NCI-H187 (cell line): ENCODE measurements at places on chromosomes 1 and 21.

GRCh38 chr1:245611251-245611650 lies 456.5 kb downstream of the KIF26B start:
- DNase-seq = no peak

GRCh38 chr1:180563026-180563827 lies 4.5 kb downstream of the OVAAL start:
- DNase-seq = no peak

DNA sequence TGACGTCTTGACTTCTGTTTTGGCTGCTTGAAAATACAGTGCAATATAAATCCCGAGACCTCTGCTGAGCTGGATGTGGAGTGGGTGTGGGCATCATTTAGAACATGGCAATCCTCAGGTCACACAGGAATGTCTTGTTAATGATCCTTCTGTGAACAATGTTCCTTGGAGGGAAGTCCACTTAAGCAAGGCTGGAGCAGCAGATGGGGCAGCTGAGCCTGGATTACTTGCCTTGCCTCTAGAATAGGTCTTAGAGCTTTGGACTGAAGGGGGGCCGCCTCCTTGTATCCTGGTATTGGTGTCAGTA lies 926 bp upstream of the SCMH1 start:
- no peak for DNase-seq

DNA sequence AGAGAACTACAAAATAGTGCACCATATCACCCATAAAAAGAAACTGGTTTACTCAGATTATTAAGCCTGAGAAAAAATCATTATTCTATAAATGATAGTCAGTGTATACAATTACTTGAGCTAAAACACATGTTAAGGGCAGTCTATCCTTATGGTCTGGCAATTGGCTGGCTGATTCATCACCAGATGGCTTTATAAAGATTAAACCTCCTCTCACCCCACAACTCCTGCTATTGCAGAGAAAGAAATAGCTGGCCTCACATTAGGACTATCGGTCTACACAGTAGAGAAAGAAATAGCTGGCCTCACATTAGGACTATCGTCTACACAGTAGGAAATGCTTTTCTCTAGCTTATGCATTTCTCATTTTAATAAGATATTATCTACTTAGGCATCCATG lies 21.2 kb downstream of the CEP170 start:
- DNase-seq = no peak

DNA sequence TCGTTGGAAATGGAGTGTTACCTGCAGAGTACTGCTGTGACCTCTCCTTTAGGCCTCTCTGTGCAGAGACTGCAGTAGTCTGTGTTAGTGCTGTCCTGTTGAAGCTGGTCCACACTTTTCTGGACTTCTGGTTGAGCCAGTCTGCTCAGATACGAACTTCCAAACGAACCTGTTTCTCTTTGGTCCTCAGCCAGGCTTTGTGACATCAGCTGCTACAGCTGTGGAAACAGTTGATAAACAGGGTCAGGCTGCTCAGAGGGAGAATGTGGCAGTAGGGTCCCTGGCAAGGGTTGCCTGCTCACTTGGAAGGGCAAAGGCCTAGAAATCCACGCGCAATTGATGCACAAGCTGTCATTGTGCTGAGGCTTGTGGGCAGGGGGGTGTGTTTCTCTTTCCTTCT lies 98.8 kb downstream of the NOS1AP start:
- DNase-seq = no peak

DNA sequence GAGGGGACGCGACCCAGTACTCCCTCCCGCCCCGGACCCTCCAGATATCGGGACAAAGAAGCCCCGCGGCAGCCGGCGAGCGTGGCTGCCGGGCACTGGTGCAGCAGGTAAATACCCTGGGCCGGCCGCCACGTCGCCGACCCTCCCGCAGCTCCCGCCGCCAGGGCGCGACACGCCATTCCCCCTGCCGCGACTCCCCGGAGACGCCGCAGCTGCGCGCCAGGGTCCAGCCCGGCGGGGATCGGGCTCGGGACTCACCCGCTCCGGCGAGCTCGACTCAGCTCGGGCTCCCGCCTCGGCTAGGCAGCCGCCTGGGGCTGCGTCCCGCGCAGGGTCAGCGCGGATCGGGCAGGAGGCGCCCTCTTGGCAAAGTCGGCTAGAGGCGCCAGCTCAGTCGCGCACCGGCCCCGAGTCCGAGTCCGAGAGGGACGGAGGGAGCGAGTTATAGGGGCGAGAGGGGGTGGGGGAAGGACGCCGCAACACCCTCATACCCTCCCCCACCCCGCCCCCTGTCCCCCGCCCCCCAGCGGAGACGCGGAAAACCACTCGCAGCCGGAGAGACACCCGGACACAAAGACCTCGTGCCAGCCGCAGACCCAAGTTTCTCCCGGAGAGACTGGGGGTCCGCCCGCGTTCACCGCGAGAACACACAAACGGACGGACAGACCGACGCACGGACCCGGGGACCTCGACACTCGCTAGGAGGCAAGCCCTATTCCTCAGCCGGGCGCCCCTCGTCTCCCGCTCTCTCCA lies 985 bp downstream of the SYT6 start:
- no peak for DNase-seq

DNA sequence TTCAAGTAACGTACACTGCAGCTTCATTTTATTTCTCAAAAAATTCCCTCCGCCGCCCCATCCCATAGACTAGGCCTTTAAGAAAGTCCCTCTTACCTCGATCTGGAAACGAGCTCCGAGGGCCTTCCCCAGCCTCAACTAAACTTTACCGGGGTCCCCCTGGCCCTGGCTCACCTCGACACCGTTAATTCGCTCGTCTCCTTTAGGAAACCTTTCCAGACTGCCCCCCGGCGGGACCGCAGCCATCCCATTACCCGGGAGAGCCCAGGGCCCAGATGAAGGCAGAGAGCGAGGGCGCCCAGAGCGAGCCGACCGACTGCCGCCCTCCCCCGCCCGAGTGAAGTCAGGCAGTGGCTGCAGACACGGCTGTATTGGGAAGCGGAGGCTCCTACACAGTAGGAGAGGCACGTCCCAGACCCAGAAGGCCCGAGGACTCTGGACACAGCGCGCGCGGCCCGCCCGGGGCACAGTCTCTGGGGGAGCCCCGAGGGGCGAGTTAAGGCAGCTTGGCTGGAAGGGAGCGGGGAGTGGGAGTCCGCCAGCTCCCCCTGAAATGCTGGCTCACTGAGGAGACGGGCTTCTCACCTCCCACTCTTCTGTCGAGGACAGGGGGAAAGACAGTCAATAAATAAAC lies 14.6 kb downstream of the SEMA6C start:
- no peak for DNase-seq

- DNase-seq = no peak
These were observed 44.6 kb downstream of the SLX9 start for GRCh38 chr21:44984428-44984791.

DNA sequence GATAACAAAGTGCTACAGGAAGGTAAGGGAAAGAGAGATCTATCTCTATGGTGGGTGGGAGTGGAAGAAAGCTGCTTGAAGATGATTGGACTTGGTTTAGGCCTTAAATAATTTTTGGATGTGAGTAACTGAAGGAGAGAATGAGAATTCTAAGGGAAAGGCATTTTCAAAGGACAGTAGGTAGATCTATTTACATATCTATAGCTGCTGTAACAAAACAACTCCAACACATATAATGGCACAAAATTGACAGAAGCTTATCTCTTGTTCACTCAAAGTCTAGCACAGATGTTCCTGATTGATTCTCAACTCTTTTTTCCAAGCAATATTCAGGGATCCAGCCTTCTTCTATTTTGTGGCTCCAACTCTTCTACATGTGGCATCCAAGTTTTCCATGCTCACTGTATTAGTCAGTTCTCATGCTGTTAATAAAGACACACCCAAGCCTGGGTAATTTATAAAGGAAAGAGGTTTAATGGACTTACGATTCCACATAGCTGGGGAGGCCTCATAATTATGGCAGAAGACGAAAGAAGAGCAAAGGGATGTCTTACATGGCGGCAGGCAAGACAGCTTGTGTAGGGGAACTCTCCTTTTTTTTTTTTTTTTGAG lies 3.1 kb upstream of the DDAH1 start:
- DNase-seq = no peak

- DNase-seq = no peak
These were observed 11.6 kb upstream of the HIPK1 start for GRCh38 chr1:113917400-113918082.

DNA sequence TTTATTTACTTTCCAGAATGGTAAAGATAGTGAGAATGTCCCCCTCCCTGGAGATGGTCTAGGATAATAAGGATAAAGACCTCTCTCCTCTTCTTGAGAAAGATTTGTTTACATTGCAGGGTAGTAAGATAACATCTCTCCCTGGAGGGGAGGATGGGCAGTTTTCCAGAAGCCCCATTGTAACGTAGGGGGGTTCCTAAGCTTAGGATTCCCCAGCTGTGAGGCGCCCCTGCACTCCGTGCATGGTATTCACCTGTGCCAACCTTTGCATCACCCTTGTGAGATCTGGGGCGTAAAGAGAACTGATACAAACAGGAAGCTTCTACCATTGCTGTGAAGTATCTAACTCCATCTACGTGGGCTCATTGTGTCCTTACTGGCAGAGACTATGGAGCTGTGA lies 148.7 kb upstream of the DNAH14 start:
- DNase-seq = no peak

- DNase-seq = peak; percentile 64
These were observed 43.7 kb downstream of the HENMT1 start for GRCh38 chr1:108617008-108617723.

GRCh38 chr21:16597753-16598152 lies 868.0 kb downstream of the USP25 start:
- DNase-seq = no peak

DNA sequence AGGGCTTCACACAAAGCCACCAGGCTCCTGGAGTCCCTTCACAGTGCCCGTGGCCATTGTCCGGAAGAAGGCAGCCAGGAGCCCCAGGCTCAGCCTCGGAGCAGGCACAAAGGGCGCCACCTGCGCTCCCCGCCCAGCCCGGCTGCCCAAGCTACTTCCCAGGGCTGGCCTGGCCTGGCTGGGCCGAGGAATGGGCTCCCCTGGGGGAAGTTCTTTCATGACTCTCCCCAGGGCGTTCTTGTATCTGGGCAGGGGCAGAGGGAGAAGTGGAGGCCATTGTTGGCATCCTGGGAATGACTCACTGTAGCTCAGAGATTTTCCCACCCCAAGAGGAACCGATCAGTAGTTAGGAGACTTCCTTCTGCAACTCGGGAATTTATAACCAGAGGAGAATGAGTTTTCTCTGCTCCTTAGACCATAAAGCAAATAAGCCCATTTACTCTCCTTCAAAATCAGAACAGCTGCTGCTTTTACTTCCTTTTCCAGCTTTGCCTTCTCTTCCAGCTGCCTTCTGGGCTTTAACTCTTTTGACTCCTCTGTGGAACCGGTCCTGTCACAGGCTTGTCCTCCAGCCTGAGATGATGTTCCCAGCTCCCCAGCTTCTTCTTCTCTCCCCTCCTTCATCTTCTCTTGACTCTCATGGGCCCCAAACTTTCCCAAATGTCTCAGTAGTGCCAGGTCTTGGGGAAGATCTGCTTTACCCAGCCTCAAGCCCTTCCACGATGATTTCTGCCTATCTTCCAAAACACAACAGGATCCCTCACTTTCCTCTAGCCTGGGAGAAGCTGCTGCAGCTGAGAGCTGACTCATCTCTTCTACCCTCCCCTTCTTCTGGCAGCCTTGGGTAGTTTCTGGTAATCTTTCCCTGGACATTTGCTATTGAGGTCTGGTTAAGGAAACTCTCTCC lies 118.7 kb upstream of the CD34 start:
- DNase-seq = no peak

DNA sequence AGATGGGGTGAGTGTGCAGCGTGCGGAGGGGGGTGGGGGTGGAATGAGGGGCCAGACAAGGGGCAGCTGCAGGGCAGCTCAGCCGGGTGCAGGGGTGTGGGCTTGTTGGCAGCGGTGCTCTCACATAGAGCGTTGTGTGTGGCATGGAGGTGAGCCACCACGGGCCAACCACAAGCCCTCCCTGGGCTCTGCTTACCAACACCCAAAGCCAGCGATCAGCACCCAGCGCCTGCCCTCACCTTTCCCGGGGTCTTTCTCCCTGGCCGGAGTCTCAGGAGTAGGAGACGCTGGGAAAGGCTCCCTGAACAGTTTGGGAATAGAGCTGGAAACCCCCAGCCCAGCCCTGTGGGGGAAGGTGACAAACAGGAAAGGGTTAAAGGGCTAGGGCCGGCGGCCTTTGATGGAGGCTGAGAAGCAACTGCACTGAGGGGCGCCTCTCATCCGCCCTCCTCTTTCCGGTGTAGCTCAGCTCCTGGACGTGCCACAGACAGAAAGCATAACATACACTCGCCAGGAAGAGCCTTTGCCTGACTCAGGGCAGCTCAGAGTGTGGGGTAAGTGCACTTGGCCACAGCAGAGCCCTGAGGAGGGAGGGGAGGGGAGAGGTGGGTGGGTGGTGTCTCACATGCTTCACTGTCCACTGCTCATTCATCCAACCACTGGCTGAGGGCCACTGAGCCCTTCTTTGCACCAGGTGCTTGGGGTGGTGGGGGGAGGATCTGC lies 577 bp downstream of the IKBKE start:
- DNase-seq = no peak

DNA sequence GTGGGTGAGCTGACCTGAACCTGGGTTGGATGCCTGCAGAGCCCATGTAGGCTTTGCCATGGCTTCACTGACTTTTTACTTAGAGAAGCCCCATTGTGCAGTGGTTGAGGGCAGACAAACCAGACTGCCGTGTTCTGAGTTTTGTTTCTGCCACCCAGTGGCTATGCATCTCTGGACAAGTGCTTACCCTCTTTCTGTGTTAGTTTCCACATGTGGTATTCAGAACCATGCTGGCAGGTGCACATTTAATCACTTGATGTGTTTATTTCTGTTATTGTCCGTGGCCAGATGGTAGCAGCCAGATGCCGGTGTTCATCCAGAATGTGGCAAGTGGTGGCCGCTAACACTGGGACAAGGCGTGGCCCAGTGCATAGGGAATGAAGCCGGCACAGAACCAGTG lies 10.3 kb upstream of the PTPN7 start:
- DNase-seq = no peak

GRCh38 chr1:22710701-22711049 lies at the start of gene EPHB2:
EPHB2 (plus strand) TSS chr1:22710839; CDS start chr1:22710983, 144 bp downstream.
- no peak for DNase-seq

DNA sequence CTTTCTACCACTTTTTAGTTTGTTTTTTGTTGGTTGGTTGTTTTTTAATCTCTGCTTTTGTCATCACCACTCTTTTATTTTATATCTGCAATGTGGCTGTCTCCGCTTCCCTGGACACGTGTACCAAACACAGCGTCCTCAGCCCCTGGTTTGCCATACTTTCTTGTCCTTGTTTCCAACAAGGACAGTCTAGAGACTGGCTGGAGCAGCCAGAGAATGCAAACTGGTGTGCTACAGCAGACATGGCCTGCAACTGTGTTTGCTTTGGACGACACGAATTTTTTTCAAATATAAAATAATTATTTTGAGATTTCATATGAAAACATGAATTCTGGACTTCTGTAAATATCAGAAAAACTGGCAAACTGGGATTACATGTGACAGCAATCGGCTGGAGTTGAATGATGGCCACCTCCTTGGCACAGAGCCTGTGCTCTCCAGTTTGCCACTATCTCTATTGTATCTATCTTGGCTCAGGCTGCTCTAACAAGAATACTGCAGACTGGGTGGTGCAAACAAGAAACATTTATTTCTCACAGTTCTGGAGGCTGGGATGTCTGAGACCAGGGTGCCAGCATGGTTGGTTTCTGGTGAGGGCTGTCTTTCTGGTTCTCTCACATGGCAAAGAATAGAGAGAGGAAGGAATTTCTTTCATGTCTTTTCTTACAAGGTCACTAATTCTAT lies 34.6 kb upstream of the POU2F1 start:
- no peak for DNase-seq

GRCh38 chr1:210978316-210978973 lies 155.5 kb downstream of the KCNH1 start:
- DNase-seq = no peak
